ENCODE measurements at places on chromosomes 5 and 9. TPM values are rescaled to one million over a fixed set of nuclear protein-coding genes. Genes with fewer than 3 reads are reported as not detected.

GRCh38 chr5:142428773-142429473, 104.1 kb upstream of the SPRY4 start:
- DNase-seq: no peak

DNA sequence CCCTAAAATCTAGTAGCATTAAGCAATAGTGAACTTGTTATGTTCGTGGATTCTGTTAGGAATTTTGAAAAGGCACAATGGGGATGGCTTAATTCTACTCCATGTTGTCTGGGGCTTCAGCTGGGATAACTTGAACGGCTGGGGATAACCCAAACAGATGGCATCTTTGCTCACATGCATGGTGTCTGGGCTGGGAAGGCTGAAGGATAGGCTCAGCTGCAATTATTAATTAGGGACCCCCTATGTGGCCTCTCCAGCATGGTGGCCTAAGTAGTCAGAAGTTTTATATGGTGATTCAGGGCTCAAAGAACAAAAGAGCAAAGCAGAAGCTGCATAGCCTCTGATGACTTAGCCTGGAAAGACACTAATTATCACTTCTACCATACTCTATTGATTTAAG, 551.1 kb downstream of the PSAT1 start:
- no peak for DNase-seq

DNA sequence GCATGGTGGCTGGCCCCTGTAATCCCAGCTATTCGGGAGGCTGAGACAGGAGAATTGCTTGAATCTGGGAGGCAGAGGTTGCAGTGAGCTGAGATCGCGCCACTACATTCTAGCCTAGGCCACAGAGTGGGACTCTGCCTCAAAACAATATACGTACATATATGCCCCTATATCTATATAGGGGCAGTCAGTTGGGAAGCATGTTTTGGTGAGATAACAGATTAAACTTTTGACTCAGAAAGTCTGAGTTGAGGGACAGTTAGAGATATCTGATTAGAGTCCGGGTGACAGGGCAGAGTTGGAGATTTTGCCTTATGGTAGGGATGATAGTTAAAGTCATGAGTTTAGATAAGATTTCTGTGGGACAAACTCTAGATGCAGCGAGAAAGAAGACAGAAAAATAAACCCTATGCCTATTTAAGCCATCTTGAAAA, 71.8 kb upstream of the ALDH1A1 start:
- no peak for DNase-seq

DNA sequence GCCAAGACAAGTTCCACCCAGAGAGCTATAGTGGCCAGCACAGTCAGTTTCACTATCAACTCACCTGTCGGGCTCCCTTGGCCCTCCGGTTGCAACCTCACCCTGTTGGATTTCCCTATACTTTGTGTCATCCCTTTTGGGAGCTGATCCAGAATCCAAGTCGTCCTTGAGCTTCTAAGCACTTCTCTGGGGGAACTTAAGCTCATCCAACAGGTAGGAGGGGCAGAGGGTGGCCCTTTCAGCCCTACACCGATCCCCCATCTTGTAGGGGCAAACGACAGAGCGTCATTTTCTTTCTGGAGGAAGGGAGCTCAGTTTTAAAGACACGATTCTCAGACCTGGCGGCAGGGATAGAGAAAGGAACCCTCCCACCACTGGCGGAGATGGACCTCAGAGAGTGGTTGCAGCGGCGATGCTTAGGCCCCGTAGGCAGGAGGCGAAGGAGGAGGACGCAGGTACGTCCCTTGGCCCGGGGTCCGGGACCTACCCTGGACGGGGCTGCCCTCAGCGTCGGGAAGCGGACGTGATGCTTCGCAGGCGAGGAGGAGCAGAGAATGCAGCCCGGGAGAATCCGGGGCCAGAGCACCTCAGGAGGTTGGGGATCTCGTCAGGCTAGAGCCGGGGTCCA, 519 bp downstream of the ZER1 start:
- DNase-seq: no peak

DNA sequence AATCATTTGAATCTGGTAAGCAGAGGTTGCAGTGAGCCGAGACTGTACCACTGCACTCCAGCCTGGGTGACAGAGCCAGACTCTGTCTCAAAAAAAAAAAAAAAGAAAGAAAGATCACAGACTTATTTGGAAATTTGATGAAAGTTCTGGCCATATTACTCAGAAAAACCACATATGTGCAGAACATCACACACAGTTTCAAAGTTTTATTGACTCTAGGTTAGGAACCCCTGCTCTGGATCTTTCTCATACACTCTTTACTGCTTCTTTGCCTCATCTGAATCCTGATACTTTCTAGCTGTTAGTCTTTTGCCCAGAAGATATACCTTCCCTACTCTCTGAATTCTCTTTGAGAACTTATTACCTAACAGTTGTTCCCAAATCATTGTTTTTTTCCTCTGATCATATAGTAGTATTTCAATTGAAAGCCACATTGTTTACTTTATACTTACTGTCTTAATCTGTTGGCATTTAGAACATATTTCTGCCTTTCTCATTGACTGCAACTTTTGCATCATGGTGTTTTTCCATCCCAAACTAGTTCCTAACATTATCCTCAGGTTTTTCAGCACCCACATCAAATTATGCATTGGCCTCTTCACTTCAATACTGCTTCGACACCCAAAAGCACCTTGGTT, 68.7 kb downstream of the LNPEP start:
- no peak for DNase-seq

- peak; percentile 92 for DNase-seq
Measured at GRCh38 chr5:132386644-132387286, 17.3 kb downstream of the SLC22A5 start.

- DNase-seq: no peak
Measured at GRCh38 chr5:133924221-133924920, 44.1 kb downstream of the C5orf15 start.

DNA sequence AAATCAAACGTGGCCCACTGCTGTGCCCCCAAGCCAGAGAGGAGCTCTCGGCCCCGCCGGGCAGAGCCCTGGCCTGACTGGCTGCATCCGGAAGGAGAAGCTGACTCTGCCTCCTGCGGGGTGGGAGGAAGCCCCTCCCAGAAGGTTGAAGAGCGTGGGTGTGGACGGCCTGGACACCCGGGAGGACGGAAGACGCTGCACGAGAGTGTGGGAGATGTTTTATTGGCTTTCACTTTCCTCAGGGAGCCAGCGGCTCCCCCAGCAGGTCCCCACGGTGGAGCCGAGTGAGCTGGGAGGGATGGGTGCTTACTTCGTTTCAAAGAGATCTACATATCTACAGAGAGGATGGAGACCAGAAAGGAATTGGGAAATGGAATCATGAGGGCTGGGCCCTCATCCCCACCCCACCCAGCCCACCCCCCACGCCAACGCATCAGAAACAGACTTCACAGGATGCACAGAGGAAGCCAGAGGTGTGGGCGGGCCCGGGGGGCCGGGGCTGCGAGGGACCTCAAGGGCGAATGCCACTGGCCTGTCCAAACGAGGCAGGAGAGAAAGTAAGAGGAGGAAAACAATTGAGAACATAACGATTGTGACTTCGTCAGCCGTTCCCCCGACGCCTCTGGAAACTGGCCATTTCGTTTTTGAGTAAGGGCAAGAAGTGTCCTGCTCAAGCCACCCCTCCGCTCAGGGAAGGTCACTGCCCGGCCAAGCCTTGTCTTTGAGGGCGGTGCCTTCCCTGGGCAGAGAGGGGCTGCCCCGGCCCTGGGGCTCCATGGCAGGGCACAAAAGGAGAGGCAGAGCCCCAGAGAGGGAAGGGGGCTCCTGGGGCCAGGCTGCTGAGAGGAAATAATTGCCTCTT, 32.1 kb downstream of the FAM163B start:
- DNase-seq: no peak

- DNase-seq: no peak
Measured at GRCh38 chr5:173010547-173011464, 27.2 kb downstream of the ATP6V0E1 start.

RNF180 gene
- 50.7 TPM for total RNA-seq

NEURL1B gene
- total RNA-seq: 38.6 TPM

CHSY3 gene
- total RNA-seq: 5.8 TPM

STKLD1 gene
- total RNA-seq: 0.57 TPM

OR1J2 gene
- not detected for total RNA-seq

All from posterior vena cava (tissue), 2 donors.